ENCODE measurements at places on chromosomes 5 and 9.

DNA sequence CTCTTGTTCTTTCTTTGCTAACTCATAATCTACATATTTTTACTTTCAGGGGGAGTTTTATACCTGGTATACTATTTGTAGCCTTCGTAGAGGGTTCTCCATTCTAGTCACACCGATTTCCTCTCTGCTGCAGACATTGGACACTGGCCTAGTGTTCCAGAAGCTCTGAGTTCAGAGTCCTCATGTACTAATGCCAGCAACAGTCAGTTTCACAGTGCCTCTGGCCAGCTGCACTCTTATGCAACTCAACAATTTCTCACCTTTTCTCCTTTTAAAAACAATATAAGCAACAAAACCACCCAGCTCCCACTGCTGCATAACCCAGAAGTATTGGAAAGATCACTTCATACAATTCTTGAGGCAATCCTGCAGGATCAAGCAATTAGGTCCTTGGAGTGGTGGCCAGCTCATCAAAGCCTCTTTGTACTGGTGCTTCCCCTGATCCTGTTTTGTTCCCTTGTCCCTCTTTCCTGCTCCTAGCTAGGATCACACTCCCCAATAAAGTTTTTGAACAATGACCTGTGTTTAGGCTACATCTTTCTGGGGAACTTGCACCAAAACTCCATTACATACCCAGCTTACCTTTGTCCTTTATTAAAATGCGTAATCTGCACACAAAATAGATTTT, 98.1 kb upstream of the TUT7 start:
- DNase-seq, result no peak

GRCh38 chr9:94498801-94499453, 56.0 kb upstream of the PCAT7 start:
- DNase-seq, result no peak

DNA sequence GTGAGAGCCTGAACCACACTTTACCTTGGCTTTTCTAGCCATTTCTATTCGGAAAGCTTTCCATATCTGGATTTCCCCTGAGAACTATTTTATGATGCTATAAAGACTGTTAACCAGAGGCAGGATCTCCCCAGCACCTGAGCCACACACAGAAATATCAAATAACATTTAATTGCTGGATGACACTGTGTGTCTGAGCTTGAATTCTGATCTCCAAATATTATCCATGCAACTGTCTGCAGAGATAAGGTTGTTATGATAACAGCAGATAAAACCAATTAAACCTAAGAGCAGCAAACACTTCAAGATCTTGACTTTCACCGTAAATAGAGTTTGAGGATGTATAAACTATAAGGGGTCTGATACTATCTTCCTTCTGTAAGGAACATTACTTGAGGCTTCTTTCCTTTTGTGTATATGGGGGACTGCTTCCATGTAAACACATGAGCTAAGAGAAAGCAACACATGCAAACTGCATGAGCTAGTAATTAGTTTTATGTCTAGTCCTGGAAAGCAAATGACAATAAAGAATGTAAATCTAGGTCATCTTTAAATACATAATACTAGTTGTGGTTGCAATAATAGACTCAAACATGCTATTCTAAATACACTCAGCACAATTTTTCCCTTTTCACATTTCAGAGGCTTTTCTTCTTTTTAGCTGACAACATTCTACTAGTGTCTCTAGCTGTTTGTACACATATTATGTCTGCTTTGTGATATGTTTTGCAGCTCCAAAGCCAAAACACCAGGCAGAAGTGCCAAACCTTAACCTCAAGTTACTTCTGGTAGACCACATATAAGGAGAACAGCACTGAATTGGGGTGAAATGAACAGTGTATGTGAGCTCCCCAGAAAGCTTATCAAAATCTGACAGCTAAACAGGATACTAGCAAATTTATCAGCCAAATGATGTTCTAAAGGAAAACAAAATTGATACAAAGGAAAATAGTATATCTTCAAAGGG, 136.5 kb downstream of the EFNA5 start:
- DNase-seq, result no peak

GRCh38 chr9:89685698-89686097, 80.9 kb downstream of the GADD45G start:
- no peak for DNase-seq

DNA sequence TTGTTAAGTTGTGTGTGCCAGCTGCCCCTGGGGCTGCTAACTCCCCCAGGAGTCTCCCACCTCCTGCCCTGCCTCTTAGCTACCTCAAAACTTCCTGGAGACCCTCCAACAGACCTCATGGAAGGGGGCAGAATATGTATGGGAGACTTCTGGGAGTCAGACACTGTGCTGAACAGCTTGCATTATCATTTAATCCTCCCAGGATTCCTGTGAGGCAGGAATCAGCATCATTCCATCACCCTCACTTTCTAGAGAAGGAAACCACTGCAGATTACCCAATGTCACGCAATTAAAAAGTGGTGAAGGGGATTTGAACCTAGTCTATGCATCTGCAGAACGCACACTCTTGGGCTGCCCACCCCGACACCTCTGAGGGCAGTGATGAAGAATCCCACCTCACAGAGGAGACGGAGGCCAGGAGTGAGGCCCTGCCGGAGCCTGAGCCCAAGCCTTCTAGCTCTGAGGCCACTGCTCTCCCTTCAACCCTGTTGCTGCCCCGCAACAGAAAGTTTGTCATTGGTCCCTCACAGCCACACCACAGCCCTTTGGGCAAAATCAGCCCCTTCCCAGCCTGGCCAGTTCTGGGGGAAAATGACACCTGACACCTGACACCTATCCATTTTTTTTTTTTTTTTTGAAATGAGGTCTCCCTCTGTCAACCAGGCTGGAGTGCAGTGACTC, 30.3 kb upstream of the IL17B start:
- DNase-seq, result no peak

DNA sequence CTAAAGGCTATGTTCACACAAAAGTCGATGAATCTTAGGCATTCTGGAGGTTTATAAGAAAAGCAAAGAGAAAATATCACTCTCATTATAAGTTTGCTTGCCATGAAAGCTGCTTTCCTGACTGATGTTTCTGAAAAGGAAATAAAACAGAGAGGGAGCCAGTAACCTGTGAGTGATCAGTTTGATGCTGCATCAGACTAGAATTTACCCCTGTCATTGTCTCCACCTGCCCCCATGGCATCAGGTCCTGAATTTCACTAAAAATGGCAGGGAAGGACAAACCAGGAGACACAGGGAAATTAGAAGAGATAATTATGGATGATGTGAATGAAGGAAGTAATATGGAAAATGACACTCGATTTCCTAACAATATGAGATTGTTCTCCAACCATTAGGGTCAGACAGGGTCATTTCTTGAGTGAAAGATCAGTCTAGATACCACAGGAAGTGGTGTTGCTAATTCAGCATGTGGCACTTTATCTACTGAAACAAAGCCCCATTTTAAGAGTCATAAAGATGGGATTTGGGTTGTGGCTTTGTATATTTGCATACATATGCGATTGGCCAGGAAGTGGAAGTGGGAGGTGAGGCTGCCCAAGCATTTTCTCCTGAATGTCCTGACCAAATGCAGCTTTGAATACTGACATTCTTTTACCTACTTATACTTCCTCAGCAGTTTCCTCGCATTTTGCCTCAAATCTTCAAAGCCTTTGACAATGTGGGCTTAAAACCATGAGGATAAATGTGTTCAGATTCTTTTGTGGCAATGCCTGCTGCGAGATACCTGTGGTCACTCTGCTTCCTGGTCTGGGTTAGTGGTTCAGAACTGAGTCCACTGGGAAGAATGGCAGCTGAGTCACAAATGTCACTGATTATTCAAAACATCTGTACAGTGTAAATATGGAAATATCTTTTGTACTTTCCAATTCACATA, 29.7 kb downstream of the MEGF10 start:
- no peak for DNase-seq

- DNase-seq, result no peak
These were observed 61.5 kb downstream of the OSTF1 start for GRCh38 chr9:75149841-75150241.

- DNase-seq, result peak; percentile 52
These were observed 20.8 kb upstream of the MATR3 start for GRCh38 chr5:139272471-139273321.

DNA sequence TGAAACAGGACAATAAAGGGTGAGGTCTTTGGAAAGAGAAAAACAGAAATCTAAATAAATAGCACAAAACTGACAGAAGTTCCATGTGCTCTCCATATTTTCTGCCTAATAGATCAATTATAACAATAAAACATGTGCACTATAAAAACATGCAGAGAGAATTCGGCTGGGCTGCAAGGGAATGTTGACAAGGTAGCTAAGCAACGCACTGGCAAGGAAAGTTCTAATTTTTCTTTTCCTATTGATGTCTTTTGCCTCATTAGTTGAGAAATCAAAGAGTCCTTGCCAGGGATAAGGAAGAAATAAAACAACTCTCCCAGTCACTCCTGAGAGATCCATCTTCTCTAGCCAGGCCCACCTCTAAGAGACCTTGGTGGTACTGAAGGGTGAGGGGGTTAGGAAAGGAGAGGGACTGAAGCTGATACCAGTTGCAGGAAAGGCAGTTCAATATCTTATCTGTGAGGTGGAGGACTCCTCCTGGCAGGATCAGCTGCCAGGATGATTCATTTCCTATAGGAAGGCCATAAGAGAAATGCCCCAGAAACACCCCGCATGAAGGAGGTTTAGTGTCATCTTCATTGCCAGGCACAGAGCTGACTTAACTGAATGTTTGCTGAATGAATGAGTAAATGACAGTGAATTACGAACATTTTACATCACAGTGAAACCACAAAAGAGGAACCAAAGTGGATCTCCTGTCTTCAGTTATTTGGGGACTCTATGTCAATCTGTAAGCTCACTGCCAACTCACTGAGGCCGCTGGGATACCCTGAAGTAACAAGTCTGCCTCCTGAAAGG, 63.7 kb upstream of the IFNK start:
- no peak for DNase-seq

DNA sequence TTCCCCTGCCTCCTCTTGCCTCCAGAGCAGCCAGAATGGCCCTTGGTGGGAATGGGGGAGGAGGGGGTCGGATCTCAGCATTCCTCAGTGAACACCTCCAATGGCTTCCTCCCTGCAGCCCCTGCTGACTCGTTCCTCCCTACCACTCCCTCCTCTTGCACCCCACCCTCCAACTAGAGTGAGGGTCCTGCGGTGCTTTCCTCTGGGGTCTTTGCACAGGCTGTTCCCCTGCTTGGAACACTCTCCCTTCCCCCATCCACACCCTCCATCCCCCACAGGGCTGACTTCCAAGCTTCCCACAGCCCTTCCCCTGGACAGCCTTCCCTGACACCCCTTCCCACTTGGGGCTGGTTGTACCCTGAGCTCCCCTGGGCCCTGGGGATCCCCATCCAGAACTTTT, 70.4 kb upstream of the NEK6 start:
- DNase-seq, result no peak

- DNase-seq, result no peak
These were observed 70.8 kb downstream of the RAB24 start for GRCh38 chr5:177232761-177233160.

DNA sequence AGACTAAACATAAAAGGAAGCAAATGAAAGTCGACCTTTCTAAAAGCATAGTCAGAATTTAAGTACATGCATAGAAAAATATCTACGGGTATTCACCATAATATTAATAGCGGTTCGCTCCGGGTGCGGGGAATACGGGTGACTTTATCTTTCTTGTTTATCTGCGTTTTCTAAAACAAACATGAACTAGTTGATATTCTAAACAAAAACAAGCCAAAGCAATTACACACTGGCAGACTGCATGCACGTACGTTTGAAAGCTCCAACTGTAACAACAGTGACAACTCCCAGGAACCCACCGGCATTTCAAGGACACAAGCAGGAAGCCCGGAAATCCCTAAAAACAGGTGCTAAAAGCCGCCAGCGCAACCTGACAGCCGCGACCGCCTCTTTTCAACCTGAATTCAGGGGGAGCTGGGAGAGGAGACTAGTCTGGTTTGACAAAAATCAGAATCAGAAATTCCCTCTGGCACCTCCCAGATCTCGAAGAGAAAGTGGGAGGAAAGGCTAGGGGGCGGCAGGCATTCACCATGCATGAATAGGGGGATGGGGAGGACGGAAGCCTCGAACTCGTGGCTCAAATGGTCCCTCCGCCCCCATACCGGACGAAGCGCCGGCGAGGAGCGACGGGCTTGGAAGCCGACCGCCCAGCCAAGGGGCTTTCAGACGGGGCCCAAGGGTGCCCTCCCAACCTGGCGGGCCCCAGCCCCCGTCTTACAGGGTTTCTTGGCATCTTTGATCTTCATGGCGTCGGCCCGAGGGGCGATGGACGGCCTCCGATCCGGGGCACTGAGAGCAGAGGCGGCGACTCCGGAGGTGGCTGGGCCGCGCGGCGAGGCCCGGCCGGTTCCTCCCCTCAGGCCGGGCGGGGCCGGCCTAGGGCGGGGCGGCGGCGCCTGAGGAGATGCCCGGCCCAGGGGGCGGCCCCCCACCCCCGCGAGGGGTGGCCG, at the start of gene PANK3:
Gene PANK3 (minus strand): TSS at position 831 of the 950 bp plus-strand sequence. CDS start 85 bp downstream, at position 746.
- peak; percentile 71 for DNase-seq

GRCh38 chr5:88452820-88453219, 184.2 kb upstream of the TMEM161B start:
- no peak for DNase-seq

- no peak for DNase-seq
These were observed 79.0 kb downstream of the ZNF462 start for GRCh38 chr9:106941916-106942315.

- DNase-seq, result no peak
These were observed 7.1 kb upstream of the ENTREP1 start for GRCh38 chr9:69317894-69318293.

GRCh38 chr5:186091-187041, 4.9 kb upstream of the LRRC14B start:
- no peak for DNase-seq

GRCh38 chr9:137027369-137028262, at the start of gene ABCA2:
Gene ABCA2, minus strand, starts transcription at chr9:137028237. Its CDS starts 97 bp downstream, at chr9:137028140.
- peak; percentile 85 for DNase-seq

- DNase-seq, result no peak
These were observed 75.2 kb downstream of the TMC1 start for GRCh38 chr9:72596451-72597180.

DNA sequence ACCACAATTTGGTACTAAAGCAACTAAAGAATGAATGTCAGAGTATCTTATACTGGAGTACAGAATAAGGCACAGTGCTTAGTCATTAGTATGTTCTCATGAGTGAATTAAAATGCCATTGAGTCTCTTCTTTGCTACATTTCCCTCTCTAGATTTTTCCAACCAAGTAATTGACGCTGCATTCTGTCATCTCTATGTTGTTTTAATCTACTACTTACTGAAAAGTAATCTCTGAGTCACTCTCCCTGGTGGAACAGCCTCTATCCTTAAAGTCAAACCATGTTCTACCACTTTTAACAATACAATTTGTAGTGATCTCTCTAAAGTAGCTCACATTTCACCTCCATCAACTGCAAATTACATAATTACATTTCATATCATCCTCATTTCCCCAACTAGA, 495.1 kb downstream of the CDH18 start:
- no peak for DNase-seq

Data from H54 (cell line).